ENCODE measurements at places on chromosomes 4 and X.

- no peak for DNase-seq
Observed at GRCh38 chrX:13048280-13048679, 3.9 kb upstream of the FAM9C start.

GRCh38 chr4:158159054-158159717 lies 13.6 kb downstream of the GASK1B start:
- DNase-seq, result no peak

- no peak for DNase-seq
Observed at GRCh38 chr4:126825083-126825482, 807.7 kb upstream of the INTU start.

- DNase-seq, result peak; percentile 18
Observed at GRCh38 chrX:110146521-110146920, 143.6 kb downstream of the TMEM164 start.

- no peak for DNase-seq
Observed at GRCh38 chr4:75547647-75548387, 8.0 kb upstream of the ODAPH start.

GRCh38 chrX:39815631-39816030 lies 282.1 kb downstream of the BCOR start:
- peak; percentile 80 for DNase-seq

- no peak for DNase-seq
Observed at GRCh38 chr4:158625544-158625943, 46.1 kb downstream of the C4orf46 start.

GRCh38 chrX:67893931-67894330 lies 350.1 kb downstream of the AR start:
- no peak for DNase-seq

DNA sequence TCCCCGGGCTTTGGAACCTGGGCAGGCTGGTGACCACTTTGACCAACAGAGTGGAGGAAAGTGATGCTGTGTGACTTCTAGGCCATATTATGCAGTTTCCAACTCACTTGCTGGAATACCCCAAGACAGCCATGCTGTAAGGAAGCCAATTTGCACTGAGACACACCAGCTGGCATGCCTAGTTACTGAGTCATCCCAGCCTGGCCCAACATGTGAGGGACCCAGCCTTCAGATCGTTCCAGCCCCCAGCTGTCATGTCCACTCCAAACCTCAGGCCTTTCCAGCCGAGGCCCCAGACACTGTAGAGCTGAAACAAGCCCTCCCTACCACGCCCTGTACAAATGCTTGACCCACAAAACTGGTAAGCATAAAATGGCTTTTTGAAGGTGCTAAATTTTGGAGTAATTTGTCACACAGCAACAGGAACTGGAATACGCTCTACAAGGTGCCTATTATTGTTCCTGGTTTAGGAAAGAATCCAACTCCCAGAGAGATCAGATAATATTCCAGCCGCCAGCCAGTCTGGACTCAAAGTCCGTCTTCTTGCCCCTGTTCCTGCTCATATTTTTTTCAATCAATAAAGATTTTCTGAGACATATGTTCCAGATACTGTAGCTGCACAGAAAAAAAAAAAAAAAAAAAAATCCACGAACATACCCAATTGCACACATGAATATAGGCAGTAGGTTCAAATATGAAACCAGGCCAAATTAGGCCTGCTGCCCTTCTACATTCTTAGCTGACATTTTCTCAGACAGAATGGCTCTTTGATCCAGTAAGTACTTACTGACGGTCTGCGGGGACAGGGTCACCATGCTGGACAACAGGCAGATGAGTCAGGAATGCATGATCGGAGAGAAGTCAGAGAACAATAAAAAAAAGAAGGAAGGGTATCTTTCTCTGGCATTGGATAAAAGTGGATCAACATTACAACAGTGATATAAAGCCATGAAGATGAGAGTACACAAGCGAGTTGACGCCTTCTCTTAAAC lies 35.1 kb downstream of the SH3KBP1 start:
- no peak for DNase-seq

DNA sequence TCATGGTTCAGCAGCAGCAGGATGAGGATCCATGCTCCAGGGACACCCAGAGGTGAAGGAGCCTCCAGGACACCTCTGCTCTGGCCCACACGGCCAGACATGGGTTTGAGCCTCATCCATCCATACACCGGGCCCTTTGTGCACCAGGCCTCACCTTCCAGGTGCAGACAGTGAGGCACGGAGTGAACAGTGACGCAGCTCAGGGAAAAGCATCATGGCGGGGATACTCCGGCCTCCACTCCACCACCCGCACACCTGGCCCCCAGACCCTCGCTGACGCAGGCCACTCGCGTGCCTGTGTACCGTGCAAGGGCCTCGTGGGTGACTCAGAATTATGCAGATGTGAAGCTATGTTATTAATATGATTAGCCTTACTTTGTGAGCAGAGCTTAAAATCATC lies 33.3 kb downstream of the ADRA2C start:
- DNase-seq, result no peak

DNA sequence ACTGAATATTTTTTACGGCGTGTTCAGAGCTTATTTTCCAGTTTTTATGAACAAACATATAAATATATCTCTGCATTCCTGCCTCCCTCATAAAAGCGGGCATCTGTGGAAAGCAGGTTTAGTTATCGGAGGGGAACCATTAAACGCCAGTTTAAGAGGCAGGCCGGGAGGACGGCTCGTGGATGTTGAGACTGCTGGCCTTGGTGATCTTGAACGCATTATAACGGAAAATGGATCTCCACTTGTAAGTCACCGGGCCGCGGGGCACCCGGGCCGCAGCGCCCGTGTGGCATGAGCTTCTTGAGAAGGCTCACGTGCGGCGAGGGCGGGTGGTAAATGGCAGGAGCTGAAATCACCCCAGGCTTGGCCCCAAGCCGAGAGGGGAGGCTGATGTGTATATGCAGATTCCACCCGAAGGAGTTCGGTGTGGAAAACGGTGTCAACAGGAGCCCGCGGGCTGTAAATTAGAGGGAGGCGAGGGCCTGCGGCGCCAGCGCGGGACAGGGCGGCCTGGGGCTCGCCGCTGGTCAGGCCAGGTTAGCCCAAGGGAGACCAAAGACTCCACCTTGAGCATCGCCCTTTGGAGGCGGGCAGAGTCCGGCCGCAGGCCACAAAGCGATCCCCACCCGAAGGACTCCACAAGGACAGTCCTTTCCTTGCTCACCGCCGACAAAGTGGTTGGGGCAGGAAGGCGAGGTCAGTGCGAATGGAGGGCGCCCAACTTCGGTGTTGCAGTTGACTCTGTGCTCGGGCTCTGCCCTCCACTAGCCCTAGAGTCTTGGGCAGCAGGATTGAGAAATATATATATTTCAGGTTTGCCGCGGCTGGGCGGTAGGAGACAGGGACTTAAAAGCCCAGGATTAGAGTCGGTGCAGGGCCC lies 1.3 kb upstream of the HAND2 start:
- no peak for DNase-seq

GRCh38 chrX:105317117-105317516 lies 96.6 kb upstream of the TEX13A start:
- no peak for DNase-seq

DNA sequence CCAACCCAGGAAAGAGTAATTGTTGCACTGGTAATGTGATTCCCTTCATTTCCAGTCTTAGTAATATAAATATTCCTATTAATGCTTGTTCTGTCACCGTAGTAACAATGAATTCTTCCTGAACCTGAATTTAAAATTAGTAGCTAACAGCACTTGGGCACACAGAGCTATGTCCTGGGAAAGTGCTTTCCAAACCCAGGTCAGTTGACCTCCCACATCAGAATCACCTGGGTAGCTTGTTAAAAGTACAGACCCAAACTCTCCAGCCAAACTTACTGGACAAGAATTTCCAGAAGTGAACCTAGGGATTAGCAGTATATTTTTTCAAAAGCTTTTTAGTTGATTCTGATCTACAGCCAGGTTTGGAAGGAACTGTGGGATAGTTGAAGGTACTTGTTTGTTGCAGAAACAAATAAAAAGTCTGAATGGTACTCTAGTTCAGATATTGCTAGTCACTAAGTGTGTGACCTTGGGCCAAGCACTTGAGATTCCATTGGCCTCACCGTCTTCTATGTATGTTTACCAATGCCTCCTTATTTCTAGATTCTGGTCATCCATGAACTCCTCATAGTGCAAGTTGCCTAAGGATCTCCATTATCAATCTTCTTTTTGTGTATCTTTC lies 192.9 kb upstream of the CNKSR2 start:
- DNase-seq, result no peak

DNA sequence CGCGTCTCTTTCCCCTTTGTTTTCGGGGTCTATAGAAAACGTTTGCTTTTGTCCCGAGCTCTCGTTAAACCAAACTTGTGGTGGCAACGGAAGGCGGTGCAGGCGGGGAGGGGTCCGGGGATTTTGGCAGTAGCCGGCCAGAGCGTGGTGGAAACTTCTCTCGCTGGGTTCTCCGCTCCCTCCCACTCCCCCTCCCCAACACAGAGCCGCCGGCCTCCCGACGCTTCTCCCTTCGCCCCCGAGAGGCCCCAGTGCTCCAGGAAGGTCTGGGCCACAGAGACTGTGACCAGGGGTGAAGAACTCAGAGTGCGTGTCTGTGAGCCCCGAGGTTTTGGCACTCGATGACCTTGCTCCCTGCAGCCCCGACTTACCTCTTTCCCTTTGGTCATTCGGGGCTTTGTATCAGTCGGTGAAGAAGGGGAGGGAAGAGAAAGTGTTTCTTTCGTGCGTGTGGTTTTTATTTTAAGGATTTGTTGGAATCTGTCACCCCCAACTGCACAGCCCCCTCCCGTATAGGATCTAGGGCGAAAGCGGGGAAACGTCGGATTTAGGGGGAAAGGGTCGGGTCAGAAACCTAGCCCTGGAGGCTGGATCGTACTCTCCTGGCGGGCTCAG lies 9.0 kb upstream of the BCOR start:
- no peak for DNase-seq

GRCh38 chr4:165864271-165864670 lies 8.8 kb upstream of the TLL1 start:
- DNase-seq, result no peak

DNA sequence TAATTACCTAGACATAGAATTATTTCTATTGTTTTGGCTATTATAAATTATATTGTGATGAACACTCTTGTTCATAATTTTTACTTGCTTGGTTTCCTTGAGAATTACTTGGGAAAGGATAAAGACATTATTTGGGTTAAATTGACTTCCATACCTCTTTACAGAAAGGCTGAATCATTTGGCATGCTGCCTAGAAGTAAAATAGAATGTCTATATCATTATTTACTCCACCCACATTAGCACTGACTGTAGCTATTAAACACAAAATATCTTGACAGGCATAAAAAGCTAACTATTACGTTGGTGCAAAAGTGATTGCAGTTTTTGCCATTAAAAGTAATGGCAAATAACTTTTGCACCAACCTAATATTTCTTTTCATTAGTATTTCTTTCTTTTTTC lies 29.7 kb upstream of the ADH6 start:
- no peak for DNase-seq

DNA sequence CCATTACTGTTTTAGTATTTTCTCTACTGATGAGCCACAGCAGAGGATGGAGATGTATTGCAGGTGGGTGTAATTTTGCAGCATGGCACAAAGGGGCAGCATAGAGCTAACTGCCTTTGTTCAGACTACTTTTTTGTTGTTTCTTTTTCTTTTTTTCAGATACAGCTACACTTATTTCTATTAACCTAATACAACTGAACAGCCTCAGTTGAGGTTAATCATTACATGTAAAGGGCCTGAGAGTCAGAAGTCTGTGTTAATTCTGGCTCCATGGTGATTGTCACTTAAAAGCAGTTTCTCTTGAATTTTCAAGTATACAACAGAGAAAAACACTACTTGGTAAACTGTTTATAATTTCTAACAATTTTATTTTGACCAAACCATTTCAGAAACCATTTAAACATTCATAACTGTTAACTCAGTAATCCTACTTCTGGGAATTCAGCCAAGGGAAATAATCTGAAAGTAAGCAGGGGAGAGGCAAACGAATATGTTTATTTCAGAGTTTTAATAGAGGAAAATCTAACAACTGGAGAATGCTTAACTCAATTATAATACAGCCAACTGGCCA lies 13.9 kb upstream of the PPEF2 start:
- peak; percentile 1 for DNase-seq

DNA sequence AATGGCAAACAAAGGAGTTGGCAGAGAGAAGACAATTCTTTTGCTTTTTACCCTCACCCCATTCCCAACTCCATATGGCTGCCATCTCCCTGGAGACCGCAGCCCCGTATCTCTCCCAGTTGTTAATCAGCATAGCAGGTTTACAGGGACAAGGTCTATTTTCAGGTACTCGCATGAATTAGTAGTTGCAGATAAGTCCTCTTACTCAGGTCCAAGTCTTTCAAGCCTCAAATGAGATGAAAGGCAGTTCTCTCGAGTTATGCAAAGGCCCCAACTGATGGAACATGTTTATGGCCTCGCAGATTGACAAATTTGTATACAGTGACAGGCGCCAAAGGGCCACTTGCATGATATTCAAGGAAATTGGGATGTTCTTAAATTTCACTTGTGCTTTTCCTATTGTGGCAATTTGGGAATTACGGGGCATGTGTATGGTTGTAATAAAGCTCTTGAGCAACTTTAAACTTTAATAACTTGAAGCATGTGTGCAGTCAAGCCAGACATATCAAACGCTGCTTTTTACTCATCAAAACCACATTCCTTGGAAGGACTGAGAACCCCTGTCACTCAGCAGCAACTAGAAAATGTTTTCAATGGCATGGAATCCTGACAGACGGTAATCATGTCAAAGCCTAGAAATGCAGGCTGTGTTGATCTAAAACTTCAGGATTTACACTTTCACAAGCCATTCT lies 45.1 kb downstream of the KDR start:
- DNase-seq, result no peak

DNA sequence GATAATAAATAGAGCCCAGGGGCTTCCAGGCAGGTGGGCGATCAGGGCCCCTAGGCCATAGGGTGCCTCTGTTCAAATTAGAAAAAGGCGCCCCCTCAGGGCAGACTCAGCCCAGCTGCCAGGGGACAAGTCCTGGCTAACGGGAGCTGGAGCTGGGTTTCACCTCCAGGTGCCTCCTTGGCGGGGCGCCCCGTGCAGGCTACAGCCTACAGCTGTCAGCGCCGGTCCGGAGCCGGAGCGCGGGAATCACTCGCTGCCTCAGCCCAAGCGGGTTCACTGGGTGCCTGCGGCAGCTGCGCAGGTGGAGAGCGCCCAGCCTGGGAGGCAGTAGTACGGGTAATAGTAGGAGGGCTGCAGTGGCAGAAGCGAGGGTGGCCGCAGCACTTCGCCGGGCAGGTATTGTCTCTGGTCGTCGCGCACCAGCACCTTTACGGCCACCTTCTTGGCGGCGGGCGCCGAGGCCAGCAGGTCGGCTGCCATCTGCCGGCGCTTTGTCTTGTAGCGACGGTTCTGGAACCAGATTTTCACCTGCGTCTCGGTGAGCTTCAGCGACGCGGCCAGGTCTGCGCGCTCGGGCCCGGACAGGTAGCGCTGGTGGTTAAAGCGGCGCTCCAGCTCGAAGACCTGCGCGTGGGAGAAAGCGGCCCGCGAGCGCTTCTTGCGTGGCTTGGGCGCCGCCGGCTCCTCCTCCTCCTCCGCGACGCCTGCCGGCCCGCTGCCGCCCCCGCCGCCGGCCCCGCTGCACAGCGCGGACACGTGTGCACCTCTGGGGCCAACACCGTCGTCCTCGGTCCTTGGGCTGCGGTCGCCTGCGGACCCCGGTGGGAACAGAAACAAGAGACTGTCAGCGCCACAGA lies 2.4 kb downstream of the NKX3-2 start:
- no peak for DNase-seq

- DNase-seq, result peak; percentile 56
Observed at GRCh38 chr4:2290974-2291704, 29.2 kb upstream of the MXD4 start.
